Fibroblast of skin of left biceps (primary cell): ENCODE measurements at places on chromosomes 5 and 9.

- no peak for DNase-seq
These were observed 147.5 kb upstream of the RUSC2 start for GRCh38 chr9:35342221-35342958.

GRCh38 chr9:110928599-110928998 lies 109.7 kb downstream of the LPAR1 start:
- no peak for DNase-seq

- no peak for DNase-seq
These were observed 116.7 kb downstream of the DOCK2 start for GRCh38 chr5:169753795-169754194.

GRCh38 chr9:100670719-100671118 lies 92.8 kb downstream of the CAVIN4 start:
- no peak for DNase-seq

GRCh38 chr5:176787676-176788075 lies 22.7 kb upstream of the UNC5A start:
- no peak for DNase-seq

DNA sequence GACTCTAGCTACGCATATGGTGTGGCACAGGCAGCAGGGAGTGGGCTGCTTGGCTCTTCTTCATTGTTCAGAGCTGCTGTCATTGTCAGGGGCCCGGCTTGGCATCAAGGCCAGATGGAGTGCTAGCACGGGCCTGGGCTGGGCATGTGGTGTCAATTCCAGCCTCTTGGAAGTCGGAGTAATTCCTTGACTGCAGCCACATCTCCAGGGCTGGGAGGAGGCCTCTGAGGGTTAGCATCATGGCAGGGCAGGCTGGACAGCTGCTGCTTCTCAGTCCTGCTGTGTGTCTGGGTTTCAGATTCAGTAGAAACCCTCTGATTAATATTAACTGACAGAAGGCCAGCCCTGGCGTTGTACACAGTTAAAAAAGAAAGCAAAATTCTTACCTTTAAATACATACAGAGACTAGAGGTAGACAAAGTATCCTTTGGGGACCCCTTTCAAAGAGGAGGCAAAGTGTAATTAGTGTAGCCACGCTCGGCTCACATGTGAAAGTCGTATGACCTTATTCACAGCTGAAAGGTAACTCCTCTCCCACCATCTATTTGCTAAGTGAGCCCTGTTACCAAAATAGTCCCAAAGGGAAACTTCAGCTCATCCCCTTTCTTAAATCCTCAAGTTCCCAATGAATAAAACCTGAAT lies 126.4 kb downstream of the DOCK2 start:
- DNase-seq, result no peak

GRCh38 chr9:108069991-108070390 lies 580.4 kb upstream of the KLF4 start:
- DNase-seq, result no peak

- no peak for DNase-seq
These were observed 25.2 kb downstream of the COL5A1 start for GRCh38 chr9:134666831-134667230.

DNA sequence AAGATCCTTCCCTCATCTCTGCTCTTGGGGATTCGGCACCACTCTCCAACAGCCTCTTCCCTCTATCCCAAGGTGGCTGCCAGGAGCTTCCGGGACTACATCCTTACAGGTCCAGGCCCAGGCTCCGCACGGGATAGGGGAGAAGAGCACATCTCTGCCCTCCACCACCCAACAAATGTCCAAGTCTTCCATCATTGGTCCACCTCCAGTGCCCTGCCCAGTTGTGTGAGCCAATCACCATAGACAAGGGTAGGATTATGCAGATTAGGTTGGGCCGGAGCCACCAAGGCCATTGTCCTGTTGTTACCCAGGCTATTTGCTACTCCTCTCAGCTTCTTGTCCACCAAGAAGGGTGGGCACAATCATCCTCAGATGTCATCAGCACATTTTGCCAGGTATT lies 9.1 kb downstream of the UNC5A start:
- no peak for DNase-seq

GRCh38 chr5:144971108-144971850 lies 800.6 kb downstream of the KCTD16 start:
- no peak for DNase-seq

- no peak for DNase-seq
These were observed 13.0 kb downstream of the RXRA start for GRCh38 chr9:134339183-134339806.

DNA sequence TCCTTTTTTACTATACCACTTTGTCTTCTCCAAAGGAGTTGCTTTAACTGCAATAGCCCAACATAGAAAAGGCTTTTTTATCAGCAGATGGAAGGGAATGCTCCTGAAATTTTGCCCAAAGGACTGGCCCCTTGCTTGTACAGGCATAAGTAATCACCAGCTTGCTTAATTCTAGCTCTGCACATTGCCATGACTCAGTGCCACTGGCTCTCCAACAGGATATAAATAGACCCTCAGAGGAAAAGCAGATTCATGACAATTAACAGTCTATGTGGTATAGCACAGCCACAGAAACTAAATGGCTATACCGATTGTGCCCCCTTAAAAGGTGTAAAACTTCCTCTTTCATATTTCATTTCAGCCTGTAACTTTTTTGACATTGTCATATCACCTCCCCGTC lies 227.0 kb downstream of the ZNF608 start:
- DNase-seq, result peak; percentile 50

- no peak for DNase-seq
These were observed 38.3 kb downstream of the SLC6A3 start for GRCh38 chr5:1406681-1407640.

DNA sequence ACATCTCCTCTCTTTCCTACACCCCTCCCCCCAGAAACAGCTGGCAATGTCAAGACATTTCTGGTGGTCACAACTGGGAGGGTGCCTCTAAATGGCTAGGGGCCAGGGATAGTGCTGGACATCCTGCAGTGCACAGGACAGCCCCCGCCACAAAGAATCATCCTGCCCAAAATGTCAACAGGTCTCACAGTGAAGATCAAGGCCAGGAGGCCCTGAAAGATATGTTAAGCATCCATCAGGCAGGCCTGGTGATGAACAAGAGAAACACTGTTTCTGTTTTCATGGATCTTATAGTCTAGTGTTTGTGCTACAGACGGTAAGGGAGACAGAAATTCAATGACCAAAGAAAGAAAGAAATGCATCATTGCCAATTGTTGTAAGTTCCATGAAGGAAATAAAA lies 45.9 kb downstream of the WWC1 start:
- no peak for DNase-seq

- no peak for DNase-seq
These were observed 3.0 kb downstream of the EQTN start for GRCh38 chr9:27293996-27294395.

- no peak for DNase-seq
These were observed 230.3 kb downstream of the CRB2 start for GRCh38 chr9:123586275-123586674.

GRCh38 chr9:86128235-86128822 lies 29.0 kb upstream of the GOLM1 start:
- DNase-seq, result no peak

- DNase-seq, result no peak
These were observed 257.5 kb downstream of the AGTPBP1 start for GRCh38 chr9:85484235-85484634.

- no peak for DNase-seq
These were observed 70.7 kb downstream of the PDE6A start for GRCh38 chr5:149873896-149874295.

DNA sequence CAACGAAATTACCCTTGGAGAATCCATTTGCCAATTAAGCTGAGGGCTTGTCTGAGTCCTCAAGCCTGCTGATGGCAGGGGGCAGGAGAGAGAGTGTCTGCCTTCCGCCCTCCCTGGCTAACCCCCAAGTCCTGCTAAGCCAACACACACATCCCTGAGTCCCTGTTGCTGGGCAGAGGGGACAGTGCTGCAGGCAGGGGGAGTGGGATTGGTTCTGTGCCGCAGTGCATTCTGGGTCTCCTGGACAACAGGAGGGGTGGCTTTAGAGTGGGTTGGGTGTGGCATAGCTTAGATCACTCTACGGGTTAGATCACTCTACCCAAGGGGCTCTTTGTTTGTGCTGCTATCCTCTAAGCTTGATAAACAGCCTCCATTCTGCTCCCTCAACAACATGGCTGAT lies 427.7 kb downstream of the CDK5RAP2 start:
- DNase-seq, result no peak

DNA sequence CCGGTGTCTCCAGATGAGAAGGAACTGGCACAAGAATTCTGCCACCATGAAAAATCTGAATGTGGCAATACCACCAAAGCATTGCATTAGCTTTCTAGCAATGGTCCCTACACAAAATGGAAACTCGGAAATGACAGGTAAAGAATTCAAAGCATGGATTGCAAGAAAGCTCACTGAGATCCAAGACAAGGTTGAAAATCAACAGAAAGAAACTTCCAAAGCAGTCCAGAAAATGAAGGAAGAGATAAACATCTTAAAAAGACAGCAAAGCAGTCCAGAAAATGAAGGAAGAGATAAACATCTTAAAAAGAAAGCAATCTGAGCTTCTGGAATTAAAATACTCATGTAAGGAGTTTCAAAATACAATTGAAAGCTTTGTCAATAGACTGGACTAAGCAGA lies 16.8 kb upstream of the GRXCR2 start:
- no peak for DNase-seq

GRCh38 chr9:109981091-109981490 lies 201.1 kb downstream of the PALM2AKAP2 start:
- DNase-seq, result no peak

DNA sequence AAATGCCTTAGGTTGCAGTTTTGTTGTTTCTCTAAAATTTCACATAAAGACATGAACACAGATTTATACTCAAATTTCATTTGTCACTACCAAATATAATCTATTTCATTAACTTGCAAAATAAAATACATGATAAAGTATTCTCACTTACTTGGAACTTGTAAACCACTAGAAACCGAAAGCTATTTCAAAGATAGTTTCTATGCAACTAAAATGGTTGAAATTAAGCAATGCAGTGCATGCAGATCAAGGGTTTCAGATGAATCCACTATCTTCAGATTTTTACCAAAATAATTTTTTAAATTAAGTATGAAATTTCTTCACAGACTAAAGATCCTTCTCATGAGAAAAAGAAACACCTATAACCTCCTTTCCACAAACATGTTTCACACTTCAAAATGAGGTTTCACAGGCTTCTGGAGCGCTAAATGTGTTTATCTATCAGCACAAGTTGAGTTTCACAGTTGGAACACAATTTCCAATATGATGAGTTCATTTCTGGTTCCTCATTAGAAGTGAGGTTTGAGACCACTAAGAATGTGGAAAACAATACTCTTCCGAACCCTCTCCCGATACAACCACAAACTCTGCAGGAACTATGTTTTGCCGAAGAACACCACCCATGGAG lies 63.9 kb downstream of the EPB41L4A start:
- DNase-seq, result no peak

DNA sequence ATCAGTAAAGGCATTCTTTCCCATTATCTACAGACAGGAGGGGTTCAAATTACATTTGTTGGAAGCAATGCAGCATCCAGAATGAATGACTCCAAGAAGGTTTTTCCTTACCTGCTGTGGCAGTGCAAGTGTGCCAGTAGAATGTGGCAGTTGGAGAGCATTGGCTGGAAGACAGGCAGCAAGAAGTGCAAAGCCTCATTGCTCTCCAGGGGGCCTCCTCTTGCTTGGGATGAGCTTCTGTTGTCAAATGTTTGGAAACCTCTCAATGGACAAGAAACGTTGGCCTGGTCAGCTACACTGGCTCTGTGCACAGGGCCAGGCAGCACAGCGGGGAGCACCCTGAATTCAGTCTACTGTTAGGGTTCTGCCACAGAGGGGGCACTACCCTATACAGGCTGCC lies 226.6 kb downstream of the ADCY2 start:
- no peak for DNase-seq

GRCh38 chr9:83238871-83239640 lies 176.1 kb upstream of the RASEF start:
- peak; percentile 3 for DNase-seq

- DNase-seq, result no peak
These were observed 23.5 kb downstream of the AFAP1L1 start for GRCh38 chr5:149294872-149295829.

GRCh38 chr5:78927657-78928282 lies 57.3 kb downstream of the ARSB start:
- DNase-seq, result peak; percentile 49

- DNase-seq, result no peak
These were observed 83.4 kb downstream of the MEGF10 start for GRCh38 chr5:127373858-127374491.
